ENCODE measurements at places on chromosomes 11 and 22. TPM values are rescaled to one million over a fixed set of nuclear protein-coding genes. Genes with fewer than 3 reads are reported as not detected.

DNA sequence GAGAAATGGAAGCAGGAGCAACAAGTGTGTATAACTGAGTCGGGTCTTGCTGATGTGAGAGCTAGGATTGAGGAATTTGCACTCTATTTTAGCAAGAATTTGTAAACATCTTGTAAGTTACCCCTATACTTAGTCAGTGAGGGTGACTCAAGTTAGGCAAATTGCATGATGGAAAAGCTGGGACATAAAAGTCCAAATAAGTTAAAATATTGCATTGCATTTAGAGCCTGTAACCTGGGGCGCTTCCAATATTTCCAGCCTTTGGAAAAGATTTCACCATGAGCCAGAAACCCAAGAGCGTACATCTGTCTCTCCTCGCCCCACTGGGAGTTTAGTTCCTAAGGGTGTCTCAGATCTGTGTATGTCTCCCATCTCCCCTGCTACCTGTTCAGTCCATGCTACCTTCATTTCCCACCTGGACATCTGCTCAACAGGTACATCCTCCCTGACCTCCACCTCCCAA lies 37.0 kb upstream of the ACCSL start:
- no peaks in the 10 kb centered on the region for H3K36me3 ChIP-seq
- no peak overlapping the region for H3K4me3 ChIP-seq
- DNase-seq = no peak
- no peak overlapping the region for H3K27ac ChIP-seq
- no peaks in the 10 kb centered on the region for H3K27me3 ChIP-seq
- H3K4me1 ChIP-seq = peaks cover 8% of the 10 kb centered on the region

DNA sequence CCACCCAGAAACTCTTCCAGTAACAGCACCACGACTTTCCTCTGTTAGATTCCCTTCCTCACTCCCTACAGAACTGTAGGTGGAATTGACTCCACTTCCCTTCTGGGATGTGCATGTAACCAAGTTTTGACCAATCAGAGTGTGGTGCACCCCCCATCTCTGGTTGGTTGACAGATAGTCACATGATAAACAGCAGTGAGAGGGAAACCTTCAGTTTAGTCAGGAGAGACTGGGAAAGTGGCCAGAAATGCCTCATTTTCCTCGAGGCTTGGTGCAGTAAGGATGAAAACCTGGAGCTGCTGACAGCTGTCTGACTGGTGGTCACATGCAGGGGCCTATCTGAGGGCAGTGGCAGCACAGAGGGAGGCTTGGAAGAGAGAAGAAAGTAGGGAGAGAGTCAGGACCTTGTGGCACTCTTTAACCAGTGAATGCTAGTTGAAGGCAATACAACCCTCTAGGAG lies 67.3 kb upstream of the GRK3 start:
- no peak overlapping the region for H3K4me3 ChIP-seq
- H3K27ac ChIP-seq = no peak overlapping the region
- no peaks in the 10 kb centered on the region for H3K36me3 ChIP-seq

Gene MIOX
- total RNA-seq = 3.9 TPM

- H3K27me3 ChIP-seq = no peaks in the 10 kb centered on the region
- no peaks in the 10 kb centered on the region for H3K4me1 ChIP-seq
- H3K36me3 ChIP-seq = no peaks in the 10 kb centered on the region
- DNase-seq = no peak
- H3K27ac ChIP-seq = no peak overlapping the region
Measured at GRCh38 chr11:130652671-130653335, 204.4 kb downstream of the ADAMTS15 start.

GRCh38 chr11:76241243-76242000 lies 35.1 kb upstream of the WNT11 start:
- no peaks in the 10 kb centered on the region for H3K36me3 ChIP-seq
- no peak for DNase-seq
- peaks cover 6% of the 10 kb centered on the region for H3K4me1 ChIP-seq
- H3K4me3 ChIP-seq = no peak overlapping the region

Gene SAA1
- total RNA-seq = not detected

GRCh38 chr22:23380230-23380573 lies 199.9 kb downstream of the IGLL1 start:
- H3K4me1 ChIP-seq = peaks cover 4% of the 10 kb centered on the region
- H3K27ac ChIP-seq = no peak overlapping the region

DNA sequence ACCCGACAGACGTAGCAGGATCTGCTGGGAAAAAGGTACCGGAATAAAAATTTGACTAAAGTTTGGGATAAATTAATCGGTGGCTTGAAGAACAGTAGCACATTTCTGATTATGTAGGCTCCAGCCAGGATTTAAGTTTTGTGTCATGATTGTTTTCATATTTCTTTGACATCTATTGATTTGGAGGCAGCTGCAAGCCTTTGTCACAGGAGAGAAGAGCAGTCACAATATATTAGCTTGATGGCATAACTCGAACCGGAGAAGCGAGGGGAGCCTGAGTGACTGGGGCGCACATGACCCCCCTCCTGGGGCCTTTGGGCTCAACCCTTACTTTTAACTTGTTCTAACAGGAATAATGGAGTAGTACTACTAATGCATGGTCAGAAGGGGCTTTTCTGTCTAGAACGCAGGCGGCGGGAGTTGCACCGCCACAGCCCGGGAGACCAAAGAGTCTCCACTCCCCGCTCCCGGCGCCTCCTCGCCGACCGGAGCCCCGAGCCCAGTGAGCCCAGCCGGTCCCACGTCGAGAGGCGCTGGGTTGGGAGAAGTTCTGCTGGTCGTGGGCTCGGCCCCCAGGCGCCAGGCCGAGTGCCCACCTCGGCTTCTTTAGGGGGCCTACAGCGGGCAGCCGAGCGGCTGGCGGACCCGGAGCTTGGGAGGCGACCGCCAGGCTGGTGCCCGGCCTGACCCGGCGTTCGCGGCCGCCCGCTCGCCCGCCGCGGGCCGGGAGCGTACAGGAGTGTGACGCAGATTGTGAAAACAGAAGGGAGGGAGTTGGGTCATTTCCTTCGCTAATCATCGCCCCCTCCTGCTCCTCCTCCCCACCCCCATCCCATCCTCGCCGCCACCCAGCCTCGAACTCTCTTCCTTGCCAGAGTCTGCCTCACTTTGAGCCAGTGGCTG lies 15.7 kb upstream of the PAX6 start:
- no peaks in the 10 kb centered on the region for H3K27me3 ChIP-seq
- H3K4me1 ChIP-seq = no peaks in the 10 kb centered on the region
- no peak overlapping the region for H3K27ac ChIP-seq
- DNase-seq = no peak
- no peak overlapping the region for H3K4me3 ChIP-seq

DNA sequence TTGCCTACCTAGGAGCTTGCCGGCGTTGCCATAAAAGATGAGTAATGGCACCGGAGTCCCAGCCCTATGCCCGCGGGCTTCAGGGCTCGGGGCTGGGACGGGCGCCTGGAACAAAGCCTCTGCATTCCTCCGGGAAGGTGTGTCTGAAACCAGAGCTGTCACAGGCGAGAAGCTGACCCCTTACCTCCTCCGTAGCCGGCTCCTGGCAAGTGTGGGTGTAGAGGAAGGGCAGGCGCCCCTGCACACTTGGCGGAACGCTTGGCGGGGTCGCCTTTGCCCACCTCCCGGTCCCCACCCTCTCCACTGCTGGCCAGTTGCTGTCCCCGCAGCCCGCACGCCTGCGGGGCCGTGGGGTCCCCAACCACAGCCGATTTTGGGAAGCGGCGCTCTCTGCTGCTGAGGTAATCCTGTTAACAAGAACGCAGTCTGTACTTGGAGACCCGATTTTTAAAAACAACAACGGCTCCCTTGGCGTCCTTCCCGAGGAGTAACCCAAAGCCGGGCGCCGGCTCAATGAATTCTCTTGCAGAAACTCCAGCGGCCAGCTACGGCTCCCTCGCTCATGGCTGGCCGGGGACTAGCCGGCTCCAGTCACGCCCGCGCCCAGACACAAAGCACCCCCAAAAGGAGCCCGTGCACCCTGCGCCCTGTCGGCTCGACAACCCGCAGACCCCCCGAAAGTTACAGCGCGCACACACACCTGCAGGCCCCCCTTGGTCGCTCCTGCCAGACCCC lies 89.2 kb downstream of the PLEKHA7 start:
- no peaks in the 10 kb centered on the region for H3K4me1 ChIP-seq
- no peaks in the 10 kb centered on the region for H3K27me3 ChIP-seq
- H3K27ac ChIP-seq = no peak overlapping the region
- H3K36me3 ChIP-seq = no peaks in the 10 kb centered on the region
- DNase-seq = no peak

DNA sequence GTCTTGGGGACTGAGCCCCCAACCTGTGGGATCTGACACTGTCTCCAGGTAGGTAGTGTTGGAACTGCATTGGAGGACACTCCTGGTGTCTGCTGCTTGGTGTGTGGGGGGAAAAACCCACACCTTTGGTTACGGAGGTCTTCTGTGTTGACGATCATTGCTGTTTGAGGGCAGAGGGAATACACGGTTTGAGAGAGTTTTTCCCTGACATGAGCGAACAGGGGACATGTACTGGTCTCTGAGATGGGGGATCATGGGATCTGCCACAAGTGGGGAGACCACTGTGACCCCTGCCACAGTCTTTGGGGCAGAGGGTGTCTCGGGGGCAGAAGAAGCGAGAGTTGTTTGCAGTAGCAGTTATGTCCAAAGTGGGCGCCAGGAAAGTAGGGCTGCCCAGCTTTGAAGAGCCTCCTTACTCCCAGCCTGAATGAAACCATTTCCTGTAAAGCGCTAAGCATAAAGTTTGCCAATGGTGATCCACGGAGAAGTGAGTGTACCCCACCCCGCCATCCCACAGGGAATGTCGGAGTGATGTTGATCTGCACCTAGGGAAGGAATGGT lies 5.4 kb upstream of the SAA2 start:
- DNase-seq = no peak
- H3K27me3 ChIP-seq = no peaks in the 10 kb centered on the region
- no peak overlapping the region for H3K27ac ChIP-seq
- H3K36me3 ChIP-seq = no peaks in the 10 kb centered on the region
- H3K4me3 ChIP-seq = no peak overlapping the region

- H3K4me1 ChIP-seq = no peaks in the 10 kb centered on the region
Measured at GRCh38 chr11:134596404-134596803, 184.4 kb upstream of the B3GAT1 start.

Gene PRAME
- total RNA-seq = 4.9 TPM

- no peak overlapping the region for H3K4me3 ChIP-seq
- DNase-seq = no peak
- H3K36me3 ChIP-seq = no peaks in the 10 kb centered on the region
- H3K27ac ChIP-seq = no peak overlapping the region
- no peaks in the 10 kb centered on the region for H3K27me3 ChIP-seq
Measured at GRCh38 chr11:96172604-96173003, 170.4 kb downstream of the MAML2 start.

- H3K4me3 ChIP-seq = no peak overlapping the region
- H3K27ac ChIP-seq = no peak overlapping the region
- no peaks in the 10 kb centered on the region for H3K27me3 ChIP-seq
- H3K4me1 ChIP-seq = no peaks in the 10 kb centered on the region
- H3K36me3 ChIP-seq = no peaks in the 10 kb centered on the region
Measured at GRCh38 chr11:15863411-15863810, 492.9 kb downstream of the SOX6 start.

Gene POU2AF1
- total RNA-seq = 894 TPM

- no peak overlapping the region for H3K4me3 ChIP-seq
- H3K4me1 ChIP-seq = no peaks in the 10 kb centered on the region
Measured at GRCh38 chr11:43516316-43516850, 157.7 kb downstream of the TTC17 start.

- H3K27me3 ChIP-seq = no peaks in the 10 kb centered on the region
- no peaks in the 10 kb centered on the region for H3K36me3 ChIP-seq
- peaks cover 82% of the 10 kb centered on the region for H3K4me1 ChIP-seq
Measured at GRCh38 chr11:87356428-87356827, 318.7 kb downstream of the TMEM135 start.

DNA sequence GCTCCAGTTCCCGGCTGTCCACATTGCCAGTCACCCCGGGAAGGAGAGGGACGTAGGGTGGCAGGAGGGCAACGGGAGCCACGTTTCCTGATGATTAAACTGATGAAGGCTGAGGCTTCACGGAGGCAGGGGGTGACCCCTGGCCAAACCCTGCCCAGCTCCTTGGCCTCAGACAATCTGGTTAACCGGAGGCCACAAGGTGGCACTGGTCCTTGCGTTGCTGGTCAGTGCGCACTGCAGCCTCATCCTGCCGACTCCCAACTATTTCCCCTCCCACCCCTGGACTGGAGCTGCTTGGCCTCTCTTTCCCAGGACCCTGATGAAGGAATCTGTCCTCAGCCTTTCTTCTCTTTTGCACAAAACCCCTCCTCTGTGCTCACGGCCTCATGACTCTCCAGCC lies 75.3 kb downstream of the PDE2A start:
- DNase-seq = no peak
- no peaks in the 10 kb centered on the region for H3K27me3 ChIP-seq
- no peak overlapping the region for H3K27ac ChIP-seq
- no peaks in the 10 kb centered on the region for H3K36me3 ChIP-seq

DNA sequence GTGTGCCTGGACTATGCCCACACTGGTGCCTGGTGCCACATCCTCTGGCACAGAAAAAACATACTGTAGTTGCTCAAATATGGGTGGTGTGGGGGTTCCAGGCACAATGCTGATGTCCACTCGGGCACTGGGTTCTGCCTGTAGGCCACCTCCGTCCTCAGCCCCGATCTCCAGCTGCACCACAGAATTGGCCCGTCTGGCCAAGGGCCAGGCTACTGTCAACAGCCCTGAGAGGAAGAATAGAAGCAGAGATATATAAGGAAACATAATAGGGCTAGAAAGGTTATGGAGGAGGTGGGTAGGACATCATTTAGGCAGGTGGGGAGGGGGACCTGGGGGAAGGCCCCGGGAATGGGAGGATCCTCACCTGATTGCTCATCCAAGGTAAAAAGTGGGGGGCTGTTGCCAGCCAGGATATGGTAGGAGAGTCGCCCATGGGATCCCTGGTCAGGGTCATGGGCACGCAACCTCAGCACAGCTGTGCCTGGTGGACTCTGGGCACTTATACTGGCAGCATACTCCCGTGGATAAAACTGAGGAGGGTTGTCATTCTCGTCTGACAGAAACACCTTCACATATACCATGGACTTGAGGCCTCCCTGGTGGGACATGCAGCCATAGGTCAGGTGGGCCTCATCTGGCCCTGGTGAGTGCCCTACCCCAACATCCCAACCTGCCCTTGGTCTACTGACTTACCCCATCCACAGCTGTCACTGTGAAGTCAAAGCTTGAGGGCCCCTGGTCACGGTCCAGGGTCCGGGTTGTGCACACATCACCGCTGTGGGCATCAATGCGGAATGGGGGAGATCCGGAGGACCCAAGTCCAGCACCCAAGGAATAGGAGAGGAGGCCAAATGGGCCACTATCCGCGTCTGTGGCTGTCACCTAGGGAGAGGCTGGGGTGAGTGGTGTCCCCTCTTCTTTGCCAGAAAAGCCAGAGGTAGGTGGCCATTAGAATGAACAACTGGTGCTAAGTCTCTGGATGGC lies 14.5 kb upstream of the TPP1 start:
- H3K27ac ChIP-seq = no peak overlapping the region
- H3K36me3 ChIP-seq = no peaks in the 10 kb centered on the region
- no peaks in the 10 kb centered on the region for H3K27me3 ChIP-seq
- H3K4me3 ChIP-seq = no peak overlapping the region

- H3K4me3 ChIP-seq = peak overlapping the region; percentile 55
- H3K27me3 ChIP-seq = no peaks in the 10 kb centered on the region
- H3K36me3 ChIP-seq = peaks cover 15% of the 10 kb centered on the region
- peaks cover 100% of the 10 kb centered on the region for H3K4me1 ChIP-seq
Measured at GRCh38 chr11:128496692-128497060, 90.7 kb downstream of the ETS1 start.

- H3K4me1 ChIP-seq = peaks cover 10% of the 10 kb centered on the region
- no peak overlapping the region for H3K27ac ChIP-seq
- no peaks in the 10 kb centered on the region for H3K36me3 ChIP-seq
- no peak for DNase-seq
- no peak overlapping the region for H3K4me3 ChIP-seq
- H3K27me3 ChIP-seq = no peaks in the 10 kb centered on the region
Measured at GRCh38 chr11:75554258-75555022, 7.6 kb upstream of the SERPINH1 start.

Gene BCR
- total RNA-seq = 40.5 TPM

Gene OMP
- not detected for total RNA-seq

Gene LDHAL6A
- not detected for total RNA-seq

GRCh38 chr22:32832174-32832573 lies 30.7 kb downstream of the TIMP3 start:
- H3K36me3 ChIP-seq = no peaks in the 10 kb centered on the region
- no peak overlapping the region for H3K4me3 ChIP-seq
